ENCODE measurements at places on chromosomes 5 and 9. TPM values are rescaled to one million over a fixed set of nuclear protein-coding genes. Genes with fewer than 3 reads are reported as not detected.

- no peaks in the 10 kb centered on the region for H3K27me3 ChIP-seq
- H3K4me3 ChIP-seq, result no peak overlapping the region
- H3K27ac ChIP-seq, result no peak overlapping the region
- DNase-seq, result no peak
Observed at GRCh38 chr5:73823508-73823925, 197.5 kb downstream of the ARHGEF28 start.

- H3K36me3 ChIP-seq, result no peaks in the 10 kb centered on the region
- H3K4me3 ChIP-seq, result no peak overlapping the region
- DNase-seq, result no peak
- H3K27me3 ChIP-seq, result no peaks in the 10 kb centered on the region
- H3K27ac ChIP-seq, result no peak overlapping the region
Observed at GRCh38 chr9:88663771-88664419, 128.9 kb downstream of the NXNL2 start.

DNA sequence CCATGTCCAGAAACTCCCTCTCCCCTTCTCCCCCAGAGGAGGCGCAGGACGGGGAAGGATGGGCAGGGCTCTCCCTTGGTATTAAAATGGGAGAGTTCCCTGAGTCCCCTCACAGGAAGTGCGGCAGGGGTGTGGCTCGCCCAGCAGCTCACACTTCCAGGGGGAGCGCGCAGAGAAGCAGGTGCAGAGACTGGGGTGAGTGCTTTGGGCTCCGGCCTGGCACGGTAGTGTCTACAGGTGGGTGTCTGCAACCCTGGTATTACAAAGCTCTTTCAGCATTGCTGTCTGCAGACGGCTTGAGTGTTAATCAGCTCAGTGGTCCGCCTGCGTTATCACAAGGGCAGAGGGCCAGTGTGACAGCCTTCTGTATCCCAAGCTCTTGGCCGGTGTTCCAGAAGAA, 114.9 kb upstream of the FBXL7 start:
- no peaks in the 10 kb centered on the region for H3K4me1 ChIP-seq
- H3K27ac ChIP-seq, result no peak overlapping the region
- no peak overlapping the region for H3K4me3 ChIP-seq
- no peak for DNase-seq
- no peaks in the 10 kb centered on the region for H3K36me3 ChIP-seq

DNA sequence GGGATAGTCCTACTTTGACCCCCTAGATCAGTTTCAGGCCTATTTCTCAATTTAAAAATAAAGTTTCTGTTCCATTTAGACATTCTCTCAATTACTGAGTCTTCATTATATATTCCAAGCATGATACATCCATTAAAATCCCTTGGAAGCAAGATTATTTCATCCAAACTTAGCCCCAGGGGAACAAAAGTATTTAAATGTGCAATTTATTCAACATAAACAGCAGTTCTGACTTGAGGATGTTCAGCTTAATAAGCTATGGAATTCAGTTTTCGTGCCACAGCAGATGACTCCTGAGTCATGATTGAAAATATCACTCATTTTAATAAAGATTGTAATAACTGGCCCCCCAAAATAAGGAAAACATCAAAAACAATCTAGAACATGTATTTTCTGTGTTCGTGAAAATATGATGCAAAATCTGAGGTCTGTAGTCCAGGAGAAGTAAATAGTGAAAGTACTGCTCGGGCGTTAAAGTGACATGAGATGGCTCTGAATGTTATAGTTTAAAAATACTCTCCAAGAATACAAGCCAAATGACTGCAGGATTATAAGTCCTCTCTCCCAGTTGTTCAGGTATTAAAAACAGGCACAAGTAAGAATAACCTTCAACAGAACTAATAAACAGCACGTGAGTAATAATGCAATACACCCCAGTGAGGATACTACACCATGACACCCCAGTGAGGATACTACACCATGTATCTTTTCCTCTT, 67.1 kb downstream of the RETREG1 start:
- no peak for DNase-seq
- no peak overlapping the region for H3K27ac ChIP-seq
- H3K27me3 ChIP-seq, result no peaks in the 10 kb centered on the region
- no peaks in the 10 kb centered on the region for H3K4me1 ChIP-seq

- no peaks in the 10 kb centered on the region for H3K27me3 ChIP-seq
- H3K4me3 ChIP-seq, result no peak overlapping the region
- peaks cover 4% of the 10 kb centered on the region for H3K4me1 ChIP-seq
- peaks cover 99% of the 10 kb centered on the region for H3K36me3 ChIP-seq
- DNase-seq, result no peak
Observed at GRCh38 chr9:131178926-131179325, 53.5 kb downstream of the NUP214 start.

- no peaks in the 10 kb centered on the region for H3K4me1 ChIP-seq
- no peak for DNase-seq
- no peak overlapping the region for H3K4me3 ChIP-seq
- no peaks in the 10 kb centered on the region for H3K27me3 ChIP-seq
Observed at GRCh38 chr5:167012123-167013034, 1279.1 kb upstream of the WWC1 start.

DNA sequence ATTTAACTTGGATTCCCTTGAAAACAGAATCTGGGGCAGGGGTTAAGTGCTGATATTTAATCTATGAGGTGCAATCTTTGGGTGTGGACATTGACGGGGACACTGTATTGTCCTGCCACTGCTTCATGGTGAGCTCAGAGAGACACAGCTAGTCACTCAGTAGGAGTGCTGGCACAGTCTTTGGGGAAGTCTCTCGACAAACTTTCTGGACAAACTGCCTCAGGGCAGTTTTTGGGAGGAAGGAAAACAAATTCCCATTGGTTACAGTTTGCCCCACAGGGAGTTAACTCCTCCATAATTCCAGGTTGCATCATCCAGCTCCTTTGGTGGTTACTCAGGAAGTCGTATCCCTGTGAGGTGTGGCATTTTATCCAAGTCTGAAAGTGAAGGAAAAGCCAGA, 17.9 kb downstream of the HNRNPK start:
- H3K4me1 ChIP-seq, result peaks cover 6% of the 10 kb centered on the region
- H3K27ac ChIP-seq, result no peak overlapping the region
- no peak for DNase-seq
- H3K27me3 ChIP-seq, result no peaks in the 10 kb centered on the region
- H3K36me3 ChIP-seq, result peaks cover 14% of the 10 kb centered on the region

DNA sequence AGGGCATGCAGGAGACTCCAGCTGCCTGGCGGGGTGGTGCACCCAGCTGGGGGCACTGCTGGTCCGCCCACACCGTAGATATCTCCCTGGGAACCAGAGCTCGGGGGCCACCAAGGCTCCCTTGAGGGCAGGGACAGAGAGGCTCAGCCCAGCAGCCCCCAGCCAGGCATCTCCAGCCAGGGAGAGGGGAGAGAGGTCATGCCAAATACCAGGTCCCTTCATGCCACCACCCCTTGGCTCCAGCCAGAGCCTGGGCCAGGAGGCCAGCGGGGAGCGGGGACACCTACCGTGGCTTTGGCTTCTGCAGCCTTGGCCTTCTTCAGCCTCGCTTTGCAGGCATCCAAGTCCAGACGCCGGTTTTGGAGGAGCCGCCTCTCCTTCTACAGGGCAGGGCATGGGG, 14.0 kb downstream of the SH3GLB2 start:
- no peaks in the 10 kb centered on the region for H3K27me3 ChIP-seq
- no peaks in the 10 kb centered on the region for H3K4me1 ChIP-seq
- DNase-seq, result no peak
- peaks cover 81% of the 10 kb centered on the region for H3K36me3 ChIP-seq

GRCh38 chr9:72597601-72598000, 76.2 kb downstream of the TMC1 start:
- no peaks in the 10 kb centered on the region for H3K27me3 ChIP-seq
- no peak overlapping the region for H3K27ac ChIP-seq
- no peak for DNase-seq
- peaks cover 12% of the 10 kb centered on the region for H3K4me1 ChIP-seq
- no peaks in the 10 kb centered on the region for H3K36me3 ChIP-seq

- no peaks in the 10 kb centered on the region for H3K4me1 ChIP-seq
- no peaks in the 10 kb centered on the region for H3K27me3 ChIP-seq
- H3K4me3 ChIP-seq, result no peak overlapping the region
- H3K27ac ChIP-seq, result no peak overlapping the region
- no peak for DNase-seq
Observed at GRCh38 chr5:131899686-131900085, 45.8 kb downstream of the MEIKIN start.

- no peaks in the 10 kb centered on the region for H3K4me1 ChIP-seq
- no peaks in the 10 kb centered on the region for H3K36me3 ChIP-seq
- H3K27ac ChIP-seq, result no peak overlapping the region
- H3K4me3 ChIP-seq, result no peak overlapping the region
- DNase-seq, result no peak
- no peaks in the 10 kb centered on the region for H3K27me3 ChIP-seq
Observed at GRCh38 chr9:4967523-4967922, 17.5 kb upstream of the JAK2 start.

DNA sequence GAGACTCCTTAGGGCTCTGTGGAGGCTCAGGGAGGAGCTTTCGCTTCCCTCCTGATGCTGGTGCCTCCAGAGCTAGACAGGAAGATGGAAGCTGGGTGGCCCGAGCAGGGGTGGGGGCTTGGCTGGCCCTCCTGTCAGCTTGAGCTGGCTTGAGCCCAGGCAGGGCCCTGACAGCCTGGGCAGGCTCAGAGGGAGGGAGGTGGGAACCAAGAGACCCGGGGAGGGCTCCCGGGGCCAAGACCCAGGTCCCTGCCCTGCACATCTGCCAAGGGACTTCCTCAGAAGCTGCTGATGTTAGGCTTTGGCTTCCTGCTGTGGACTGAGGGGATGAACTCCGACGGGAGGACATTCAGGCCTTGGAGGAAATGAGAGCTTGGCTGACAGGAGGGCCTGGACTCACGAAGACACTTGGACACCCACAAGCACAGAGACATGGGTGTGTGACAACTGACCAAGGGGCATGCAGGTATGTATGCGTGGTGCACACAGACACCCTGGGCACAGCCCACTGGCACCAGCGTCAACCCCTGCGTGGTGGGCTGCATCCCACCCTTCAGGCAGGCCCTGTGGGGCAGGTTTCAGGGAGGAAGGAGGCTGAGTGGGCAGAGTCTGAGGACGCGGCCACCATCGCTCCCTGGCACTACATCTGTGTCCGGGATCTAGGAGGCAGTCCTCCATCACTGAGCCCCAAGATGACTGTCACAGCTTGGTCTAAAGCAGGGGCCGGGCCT, 1.7 kb upstream of the LTC4S start:
- peaks cover 50% of the 10 kb centered on the region for H3K4me1 ChIP-seq
- no peaks in the 10 kb centered on the region for H3K27me3 ChIP-seq
- peaks cover under 1% of the 10 kb centered on the region for H3K36me3 ChIP-seq

The CNTFR gene
- 2.5 TPM for total RNA-seq

The LAMC3 gene
- total RNA-seq, result 26.4 TPM

The TEX10 gene
- total RNA-seq, result 10.5 TPM

The DROSHA gene
- total RNA-seq, result 51.7 TPM

The FOXI1 gene
- total RNA-seq, result not detected

The PCDHB10 gene
- 2.0 TPM for total RNA-seq

The ZNF608 gene
- total RNA-seq, result 27.9 TPM

Data from lower lobe of right lung (tissue), 2 donors.